Globus pallidus (tissue), 1 donor: ENCODE measurements at places on chromosomes 16 and 17.
A peak's percentile ranks its signal among the peaks of the same experiment; 100 is the strongest.

DNA sequence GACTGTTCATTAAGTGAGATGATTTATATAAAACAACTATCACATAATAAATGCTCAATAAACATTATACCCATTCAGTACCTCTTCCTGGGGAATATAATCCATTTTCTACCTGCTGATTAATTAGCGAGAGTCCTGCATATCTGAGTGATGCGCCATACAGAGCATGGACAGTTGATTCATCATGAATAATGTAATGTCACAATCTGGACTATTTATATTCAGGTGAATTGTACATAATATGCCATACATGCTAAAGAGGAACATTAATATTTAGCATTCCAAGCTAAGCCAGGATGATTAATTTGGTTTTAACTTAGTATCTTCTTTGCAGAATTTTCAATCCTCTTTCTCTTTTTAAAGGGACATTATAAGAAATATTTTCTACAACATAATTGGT, 362.0 kb upstream of the XYLT1 start:
- DNase-seq: no peak

DNA sequence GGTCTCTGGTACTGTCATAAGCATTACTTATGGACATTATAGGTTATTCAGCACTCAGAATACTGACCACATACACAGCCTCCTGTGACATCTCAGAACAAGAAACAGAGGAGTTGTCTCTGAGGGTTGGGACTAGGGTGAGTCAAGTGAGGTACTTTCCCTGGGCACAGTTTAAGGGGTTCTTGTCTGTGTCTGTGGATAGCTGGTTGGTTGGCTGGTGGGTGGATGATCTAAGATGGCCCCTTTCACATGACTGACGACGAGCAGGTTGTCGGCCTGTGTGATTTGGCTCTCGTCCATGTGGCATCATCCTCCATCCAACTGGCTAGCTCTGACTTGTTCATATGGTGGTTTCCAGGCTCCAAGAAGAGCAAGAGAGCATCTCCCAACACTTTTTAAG, 163.9 kb downstream of the PRKCB start:
- no peak for DNase-seq

DNA sequence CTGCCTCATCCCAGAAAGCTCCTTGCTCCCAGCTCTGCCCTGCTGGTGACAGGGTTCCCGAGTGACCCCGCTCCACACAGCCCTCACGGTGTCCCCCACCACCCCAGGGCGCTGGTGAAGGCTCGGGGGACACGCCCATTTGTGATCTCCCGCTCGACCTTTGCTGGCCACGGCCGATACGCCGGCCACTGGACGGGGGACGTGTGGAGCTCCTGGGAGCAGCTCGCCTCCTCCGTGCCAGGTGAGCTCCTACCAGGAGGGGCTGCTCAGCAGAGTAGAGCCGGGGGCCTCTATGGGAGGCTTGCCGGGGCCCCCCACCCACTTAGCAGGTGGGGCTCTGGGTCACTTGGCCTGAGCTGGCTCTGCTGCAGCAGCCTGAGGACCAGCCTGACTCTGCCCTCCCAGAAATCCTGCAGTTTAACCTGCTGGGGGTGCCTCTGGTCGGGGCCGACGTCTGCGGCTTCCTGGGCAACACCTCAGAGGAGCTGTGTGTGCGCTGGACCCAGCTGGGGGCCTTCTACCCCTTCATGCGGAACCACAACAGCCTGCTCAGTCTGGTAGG, 11.2 kb downstream of the GAA start:
- DNase-seq: no peak

GRCh38 chr17:10169290-10169689, 29.1 kb downstream of the GAS7 start:
- DNase-seq: no peak

DNA sequence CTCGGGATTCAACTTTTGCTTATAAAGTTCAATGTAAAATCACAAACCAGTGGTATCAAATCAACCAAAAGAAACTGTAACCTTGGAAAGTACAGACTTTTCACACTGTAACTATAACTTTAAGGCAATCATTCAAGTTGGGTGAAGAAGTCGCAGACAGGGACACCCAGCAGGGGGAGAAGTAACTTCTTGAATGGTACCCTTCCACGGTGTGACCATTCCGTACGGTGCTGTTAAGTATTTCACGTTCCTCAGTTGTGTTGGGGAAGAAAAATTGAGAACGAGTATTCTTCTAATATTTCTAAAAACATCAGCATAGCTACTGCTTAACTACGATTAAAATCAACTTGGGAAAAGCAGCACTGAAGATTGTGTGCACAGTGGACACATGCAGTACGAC, 55.8 kb downstream of the MYH10 start:
- DNase-seq: no peak

DNA sequence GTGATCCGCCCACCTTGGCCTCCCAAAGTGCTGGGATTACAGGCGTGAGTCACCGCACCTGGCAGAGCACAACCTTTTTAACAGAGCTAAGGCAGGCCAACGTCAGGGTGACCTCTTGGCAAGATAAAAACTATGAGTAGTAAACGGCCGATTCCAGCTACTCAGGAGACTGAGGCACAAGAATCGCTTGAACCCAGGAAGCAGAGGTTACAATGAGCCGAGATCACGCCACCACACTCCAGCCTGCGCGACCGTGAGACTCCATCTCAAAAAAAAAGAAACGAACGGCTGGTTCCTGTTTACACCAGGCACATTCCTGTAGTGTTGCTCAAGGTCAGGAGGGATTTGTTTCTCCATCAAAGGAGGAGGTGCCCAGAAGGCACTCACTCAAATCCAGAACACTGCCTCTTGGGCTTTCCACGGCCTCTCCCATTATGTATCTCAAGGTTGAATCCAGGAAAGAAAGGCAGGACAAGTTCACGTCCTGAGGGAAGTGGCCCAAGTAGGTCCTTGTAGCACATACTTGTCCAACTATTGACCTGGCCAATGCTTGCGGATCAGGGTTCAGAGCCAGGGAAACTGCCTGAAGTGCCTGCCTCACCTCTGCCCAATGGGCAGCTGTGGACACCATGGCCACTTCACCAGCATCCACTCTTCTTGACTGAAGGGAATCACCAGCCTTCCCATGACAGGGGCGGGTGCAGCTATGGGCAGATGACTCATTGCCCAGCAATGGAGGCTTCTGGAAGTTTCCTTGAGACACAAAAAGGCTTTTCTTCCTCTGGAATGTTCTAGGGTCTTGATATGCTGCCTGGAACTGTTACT, 13.5 kb downstream of the KNOP1 start:
- DNase-seq: no peak

DNA sequence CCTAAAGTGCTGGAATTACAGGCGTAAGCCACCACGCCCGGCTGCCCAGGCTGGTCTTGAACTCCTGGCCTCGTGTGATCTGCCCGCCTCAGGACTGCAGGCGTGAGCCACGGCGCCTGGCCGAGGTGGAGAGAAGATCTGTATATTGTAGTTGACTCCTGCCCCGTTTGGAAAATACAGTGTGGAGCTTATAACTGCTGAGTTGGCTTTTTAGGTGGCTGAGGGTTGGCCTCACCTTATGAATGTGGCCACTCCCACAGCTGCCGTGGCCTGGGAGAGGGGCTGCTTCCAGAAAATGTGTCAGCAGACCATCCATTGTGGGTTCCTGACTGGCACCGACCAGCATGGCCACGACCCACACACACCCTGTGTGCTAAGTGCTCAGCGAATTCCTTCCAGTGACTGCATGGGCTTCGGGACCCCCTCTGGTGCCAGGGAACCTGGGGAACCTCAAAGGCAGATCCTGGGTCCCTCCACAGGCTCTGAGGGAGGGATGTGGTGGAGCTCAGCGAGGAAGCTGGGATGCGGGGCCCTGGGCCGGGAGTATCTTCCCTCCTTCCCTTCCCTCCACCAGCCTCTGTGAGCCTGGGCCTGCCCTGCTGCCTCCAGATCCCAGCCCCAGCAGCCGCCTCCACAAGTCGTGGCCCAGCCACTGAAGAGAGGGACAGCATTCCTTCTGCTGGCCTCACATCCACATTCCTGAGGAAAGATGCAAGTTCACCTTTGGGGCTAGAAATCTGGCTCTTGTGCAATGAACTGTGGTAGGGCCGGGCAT, 10.9 kb upstream of the RAB11FIP3 start:
- no peak for DNase-seq

DNA sequence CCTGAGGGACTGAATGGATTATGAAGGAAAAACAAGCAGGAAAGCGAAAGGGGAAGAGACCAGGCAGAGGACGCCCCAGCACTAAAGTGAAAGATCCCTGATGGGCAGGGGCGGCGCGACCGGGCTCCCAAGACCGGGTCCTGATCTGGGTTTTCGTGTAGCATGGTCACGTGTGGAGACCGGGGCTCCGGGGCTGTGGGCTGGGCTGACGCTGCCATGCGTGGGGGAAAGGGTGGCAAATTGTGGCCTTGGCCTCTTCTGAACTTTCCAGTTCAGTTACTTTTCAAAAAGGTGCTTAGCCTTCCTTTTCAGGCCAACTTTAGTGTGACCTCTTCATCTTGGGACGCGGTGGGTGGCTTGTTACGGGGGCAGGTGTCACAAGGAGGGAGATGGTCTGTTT, 57.5 kb downstream of the METRNL start:
- no peak for DNase-seq

DNA sequence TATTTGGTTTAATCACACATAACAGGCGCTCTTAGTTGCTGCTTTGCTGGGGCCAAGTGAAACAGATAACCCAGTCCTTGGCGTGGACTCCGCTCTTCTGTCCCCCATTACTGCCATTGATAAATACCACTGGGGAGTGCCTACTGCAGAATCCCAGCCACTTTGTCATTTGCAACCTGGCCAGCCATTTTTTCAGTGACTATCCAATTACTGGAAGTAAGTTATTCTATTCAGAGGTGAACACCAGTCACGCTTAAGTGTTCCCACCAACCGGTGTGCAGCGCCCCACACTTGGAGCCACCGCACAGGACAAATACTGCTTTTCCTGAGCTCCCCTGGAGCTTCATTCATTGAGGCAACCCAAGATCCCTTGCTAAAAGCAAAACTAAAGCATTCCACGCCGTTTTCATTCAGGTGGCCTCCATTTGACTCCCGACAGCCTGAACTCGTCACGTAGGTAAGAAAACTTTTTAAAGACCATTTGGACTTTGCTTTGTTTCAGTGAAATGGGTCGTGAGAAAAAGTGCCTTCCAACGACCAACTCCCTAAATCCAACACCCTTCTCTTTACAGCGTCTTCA, 1.8 kb downstream of the USP7 start:
- DNase-seq: no peak

- no peak for DNase-seq
Measured at GRCh38 chr16:57757883-57758282, 22.3 kb downstream of the KATNB1 start.

- DNase-seq: no peak
Measured at GRCh38 chr16:67636713-67637112, 8.2 kb upstream of the CARMIL2 start.

DNA sequence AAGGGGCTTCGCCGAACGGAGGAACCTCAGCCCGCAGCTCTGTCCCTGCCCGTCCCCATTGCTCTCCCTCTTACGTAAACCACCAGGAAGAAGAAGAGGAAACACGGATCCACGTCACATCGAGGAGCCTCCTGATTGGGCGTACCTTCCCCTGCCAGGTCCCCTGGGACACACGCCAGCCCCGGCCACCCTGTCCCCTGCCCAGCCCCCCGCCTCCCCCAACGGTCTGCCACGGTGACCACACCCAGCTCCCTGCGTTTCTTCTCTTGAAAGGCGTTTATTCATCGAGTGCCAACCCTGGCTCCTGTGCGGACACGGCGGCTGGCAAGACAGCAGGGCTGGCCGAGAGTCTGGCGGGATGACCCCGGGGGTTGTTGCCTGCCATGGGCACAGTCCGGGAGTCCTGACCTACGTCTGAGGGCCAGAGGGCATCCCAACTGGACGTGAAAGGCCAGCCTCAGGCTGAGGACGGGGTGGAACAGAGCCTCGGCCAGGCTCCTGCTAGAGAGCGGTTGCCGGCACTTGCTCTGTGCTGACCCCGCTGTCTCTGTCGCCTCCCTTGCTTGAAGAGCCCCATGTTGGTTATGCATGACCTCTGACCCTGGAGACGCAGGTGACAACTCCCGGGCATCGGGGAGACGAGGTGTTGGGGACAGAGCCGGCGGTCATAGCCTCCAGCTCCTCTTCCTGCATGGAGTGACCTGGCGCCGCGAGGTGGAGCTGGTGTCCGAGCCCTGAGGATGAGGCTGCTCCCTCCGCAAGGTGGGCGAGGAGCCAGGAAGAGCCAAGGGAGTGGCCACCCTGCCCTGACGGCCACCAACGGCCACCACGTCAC, 40.5 kb upstream of the ACSF3 start:
- DNase-seq: peak; percentile 22

- DNase-seq: no peak
Measured at GRCh38 chr17:44759086-44759915, 513 bp downstream of the ADAM11 start.

GRCh38 chr16:85955566-85955965, 56.6 kb downstream of the IRF8 start:
- no peak for DNase-seq

GRCh38 chr17:34301986-34302385, 16.4 kb downstream of the CCL11 start:
- no peak for DNase-seq

DNA sequence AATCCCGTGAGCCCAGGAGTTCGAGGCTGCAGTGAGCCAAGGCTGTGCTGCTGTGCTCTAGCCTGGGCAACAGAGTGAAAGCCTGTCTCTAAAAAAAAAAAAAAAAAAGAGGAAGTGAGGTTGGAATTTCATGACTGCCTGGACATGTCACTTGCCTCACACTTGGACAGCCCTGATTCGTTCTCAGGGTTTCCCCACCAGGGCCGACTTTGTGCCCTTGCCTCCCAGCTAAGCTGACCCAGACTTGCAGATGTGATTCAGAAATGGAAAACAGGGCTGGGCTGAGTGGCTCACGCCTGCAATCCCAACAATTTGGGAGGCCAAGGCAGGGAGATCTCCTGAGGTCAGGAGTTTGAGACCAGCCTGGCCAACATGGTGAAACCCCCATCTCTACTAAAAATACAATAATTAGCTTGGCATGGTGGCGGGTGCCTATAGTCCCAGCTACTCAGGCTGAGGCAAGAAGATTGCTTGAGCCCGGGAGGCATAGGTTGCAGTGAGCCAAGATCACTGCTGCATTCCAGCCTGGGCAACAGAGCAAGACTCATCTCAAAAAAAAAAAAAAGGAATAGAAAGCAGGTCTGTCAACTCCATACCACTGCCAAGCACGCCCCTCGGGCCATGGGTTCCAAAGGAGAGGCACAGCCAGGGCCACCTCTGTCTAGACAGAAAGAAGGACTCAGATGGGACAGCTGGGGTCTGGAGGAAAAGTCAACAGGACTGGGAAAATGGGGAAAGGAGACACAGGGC, 46.9 kb downstream of the SOCS1 start:
- no peak for DNase-seq

GRCh38 chr16:26724189-26724588, 342.5 kb upstream of the C16orf82 start:
- no peak for DNase-seq

DNA sequence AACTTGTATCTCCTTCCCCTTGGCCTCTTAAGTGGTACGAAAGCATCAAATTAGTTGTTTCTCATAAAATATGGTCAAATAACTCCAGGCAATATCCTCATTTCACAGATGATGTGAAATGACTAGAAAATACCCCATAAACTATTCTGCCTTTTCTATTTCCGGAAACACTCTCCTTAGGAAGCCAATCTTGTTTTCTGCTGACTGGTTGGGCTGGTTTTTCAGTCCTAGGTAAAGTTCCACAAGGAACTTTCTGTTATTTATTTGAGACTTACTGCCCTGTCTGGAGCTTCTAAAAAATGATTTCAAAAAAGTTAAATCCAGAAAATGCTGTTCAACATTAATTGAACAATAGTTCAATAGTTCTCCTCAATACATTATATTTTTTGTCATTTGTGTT, 7.3 kb downstream of the MYOCD start:
- DNase-seq: no peak
